ENCODE measurements at places on chromosomes 1 and 21.

- no peak for DNase-seq
Measured at GRCh38 chr1:57470036-57470435, 46.2 kb upstream of the DAB1 start.

- DNase-seq = no peak
Measured at GRCh38 chr21:45546636-45547544, 4.7 kb upstream of the SLC19A1 start.

- no peak for DNase-seq
Measured at GRCh38 chr1:247574664-247575063, 13.5 kb upstream of the OR2G2 start.

DNA sequence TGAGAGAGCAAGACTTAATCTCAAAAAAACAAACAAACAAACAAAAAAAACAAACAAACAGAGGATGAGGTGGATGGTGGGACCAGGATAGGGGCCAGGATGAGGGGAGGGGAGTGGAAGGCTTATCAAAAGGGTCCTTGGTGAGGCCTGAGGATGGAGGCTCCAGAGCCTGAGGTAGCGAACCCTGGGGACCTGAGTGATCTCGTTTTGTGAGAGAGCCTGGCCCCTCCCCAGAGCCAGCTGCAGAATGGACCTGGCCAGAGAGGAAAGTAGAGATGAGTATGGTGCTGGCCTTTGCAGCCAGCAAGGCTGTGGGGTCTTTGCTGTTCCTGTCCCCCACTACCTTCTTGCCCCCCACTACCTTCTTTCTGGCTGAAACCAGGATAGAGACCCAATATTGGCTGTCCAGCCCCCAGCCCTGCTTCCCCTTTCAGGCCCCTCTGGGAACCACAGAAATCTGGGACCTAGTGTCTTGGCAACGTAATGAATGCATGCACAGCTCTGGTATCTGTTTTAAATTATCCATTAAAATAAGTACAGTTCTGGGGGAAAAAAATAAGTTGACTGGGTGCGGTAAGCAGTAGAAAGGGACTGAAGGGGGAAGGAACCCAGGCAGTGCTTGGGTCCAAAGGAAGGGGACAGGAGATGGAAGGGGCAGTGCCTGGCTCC lies 1.1 kb upstream of the LMNA start:
- DNase-seq = no peak

GRCh38 chr1:202860744-202861419 lies 28.1 kb downstream of the RABIF start:
- DNase-seq = no peak

- DNase-seq = no peak
Measured at GRCh38 chr1:173020138-173020750, 30.5 kb downstream of the TNFSF18 start.

GRCh38 chr1:45612941-45613579 lies 10.8 kb downstream of the CCDC17 start:
- DNase-seq = no peak

- no peak for DNase-seq
Measured at GRCh38 chr21:44987301-44987885, 47.6 kb downstream of the SLX9 start.

- no peak for DNase-seq
Measured at GRCh38 chr1:12769976-12770505, 3.5 kb upstream of the PRAMEF12 start.

DNA sequence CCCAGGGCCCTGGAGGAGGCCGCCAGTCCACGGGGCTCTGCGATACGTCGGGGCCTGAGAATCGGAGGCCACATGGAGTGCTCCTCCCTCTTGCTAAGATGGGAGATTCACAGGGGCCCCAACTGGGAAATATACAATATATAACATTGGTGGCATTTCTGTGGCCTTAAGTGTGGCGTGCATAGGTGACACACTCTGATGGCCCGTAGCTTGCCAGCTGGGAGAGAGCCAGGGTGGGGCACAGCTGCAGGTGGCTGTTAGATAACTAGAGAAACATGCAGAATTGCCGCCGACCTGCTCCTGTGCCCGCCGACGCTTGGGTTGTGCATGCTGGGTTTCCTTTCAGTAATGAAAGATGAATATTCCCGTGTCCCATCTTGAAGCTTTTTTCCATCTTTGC lies 30.1 kb downstream of the UMODL1 start:
- no peak for DNase-seq

DNA sequence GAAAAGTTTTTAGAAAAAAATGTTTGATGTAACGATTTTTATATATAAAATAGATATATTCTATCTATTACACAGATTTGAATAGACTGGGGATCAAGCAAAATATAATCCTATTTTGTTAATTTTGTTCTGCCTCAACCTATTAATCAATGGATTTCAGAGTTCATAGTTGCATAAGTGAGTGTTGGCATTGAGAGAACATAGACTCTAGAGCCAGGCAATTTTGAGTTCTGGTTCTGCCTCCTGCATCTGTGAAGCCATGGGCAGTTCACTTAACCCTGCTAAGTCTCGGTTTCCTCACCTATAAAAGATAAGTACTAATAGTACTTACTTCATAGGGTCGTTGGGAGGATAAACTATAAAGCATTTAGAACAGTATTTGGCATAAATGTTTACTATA lies 13.6 kb upstream of the PKN2 start:
- DNase-seq = no peak

DNA sequence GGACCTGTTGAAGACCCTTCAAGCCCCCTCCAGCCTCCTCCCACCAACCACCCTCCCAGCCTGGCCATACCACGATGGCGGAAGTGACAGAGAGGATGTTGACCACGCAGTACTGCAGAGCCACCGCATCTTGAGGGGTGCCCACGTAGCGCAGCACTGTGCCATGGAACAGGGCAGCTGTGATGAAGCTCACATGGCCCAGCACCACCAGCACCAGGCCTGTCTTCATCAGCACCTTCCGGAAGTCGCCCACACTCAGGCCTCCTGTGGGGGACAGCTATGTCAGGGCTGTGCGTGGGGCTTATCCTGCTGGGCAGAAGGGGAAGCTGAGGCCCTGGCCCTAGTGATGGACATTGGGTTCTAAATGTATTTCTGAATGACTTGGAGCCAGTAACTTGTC lies 3.1 kb downstream of the TMEM54 start:
- no peak for DNase-seq

- no peak for DNase-seq
Measured at GRCh38 chr1:43786960-43787359, 79.6 kb downstream of the ST3GAL3 start.

DNA sequence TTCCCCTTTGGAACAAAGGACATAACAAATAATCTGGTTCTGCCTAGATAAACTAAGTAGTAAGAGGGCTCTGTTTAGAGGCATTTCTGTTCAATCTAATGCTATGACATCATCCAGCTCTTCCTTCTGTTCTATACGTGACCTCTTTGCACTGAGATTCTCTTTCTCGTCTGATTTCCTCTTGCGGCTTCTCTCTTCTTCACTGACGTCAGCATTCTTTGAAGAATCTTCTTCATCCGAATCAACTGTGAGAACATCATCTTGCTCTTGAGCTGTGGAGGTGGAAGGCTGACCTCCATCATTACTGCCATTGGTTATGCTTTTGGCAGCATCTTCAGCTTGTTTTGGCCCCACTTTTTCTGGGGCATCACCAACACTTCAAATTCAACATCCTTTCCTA lies 130.4 kb downstream of the HS2ST1 start:
- DNase-seq = peak; percentile 4

- DNase-seq = no peak
Measured at GRCh38 chr1:113456967-113457366, 66.7 kb downstream of the MAGI3 start.

GRCh38 chr1:30330644-30331043 lies 392.7 kb downstream of the MATN1 start:
- DNase-seq = no peak

- no peak for DNase-seq
Measured at GRCh38 chr1:170567214-170567613, 35.2 kb downstream of the GORAB start.

GRCh38 chr1:41711581-41711980 lies 207.1 kb downstream of the HIVEP3 start:
- DNase-seq = no peak

DNA sequence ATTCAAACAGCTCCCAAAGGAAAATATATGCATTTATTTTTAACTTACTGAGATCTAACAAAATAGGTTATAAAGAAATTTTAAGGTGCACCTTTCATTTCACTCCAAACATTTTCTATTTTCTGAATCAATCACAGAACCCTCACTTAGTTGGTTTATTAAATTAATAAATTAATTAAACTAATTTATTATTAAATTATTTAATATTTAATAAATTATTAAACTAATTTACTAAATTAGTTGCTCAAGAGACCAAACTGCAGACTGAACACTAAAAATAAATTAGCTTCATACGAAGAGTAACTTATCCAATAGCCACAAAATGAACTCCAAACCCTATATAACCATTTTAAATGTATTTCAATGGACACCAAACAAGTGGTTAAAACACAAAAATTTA lies 68.0 kb downstream of the PRPF38A start:
- no peak for DNase-seq

- DNase-seq = no peak
Measured at GRCh38 chr1:178935610-178936009, 64.7 kb upstream of the ANGPTL1 start.

Data from effector memory CD8-positive, alpha-beta T cell (primary cell).